ENCODE measurements at places on chromosomes 13 and 19.

DNA sequence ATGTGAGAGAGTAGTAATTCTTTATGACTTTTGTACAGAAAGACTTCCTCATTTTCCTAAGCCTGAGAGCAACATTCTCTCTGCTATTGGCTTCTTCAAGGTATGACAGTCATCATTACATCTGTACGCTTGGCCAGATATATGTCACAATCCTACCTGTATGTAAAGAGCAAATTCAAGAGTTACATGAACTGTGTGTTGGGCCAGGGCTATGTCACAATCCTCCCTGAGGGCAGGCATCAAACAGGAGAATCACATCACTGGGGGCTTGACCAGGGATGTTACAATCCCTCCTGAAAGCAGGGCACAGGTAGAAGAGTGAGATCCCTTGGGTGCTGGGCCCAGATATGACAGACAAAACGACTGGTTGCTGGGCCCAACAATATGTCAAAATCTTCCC lies 9.8 kb upstream of the ZNF724 start:
- DNase-seq = no peak

DNA sequence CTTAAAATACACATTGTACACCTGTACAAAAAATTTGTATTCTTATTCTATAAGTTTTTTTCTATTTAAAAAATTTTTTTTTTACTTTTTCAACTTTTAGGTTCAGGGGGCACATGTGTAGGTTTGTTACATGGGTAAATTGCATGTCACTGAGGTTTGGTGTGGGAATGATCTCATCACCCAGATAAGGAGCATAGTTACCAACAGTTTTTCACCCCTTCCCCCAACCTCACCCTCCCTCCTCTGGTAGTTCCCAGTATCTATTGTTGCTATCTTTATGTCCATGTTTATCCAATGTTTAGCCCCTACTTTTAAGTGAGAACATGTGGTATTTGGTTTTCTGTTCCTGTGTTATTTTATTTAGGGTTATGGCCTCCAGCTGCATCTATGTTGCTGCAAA lies 89.9 kb downstream of the CDK8 start:
- DNase-seq = no peak

- DNase-seq = peak; percentile 38
Measured at GRCh38 chr19:3304871-3305423, 61.4 kb upstream of the NFIC start.

- DNase-seq = no peak
Measured at GRCh38 chr19:2139385-2140137, 11.8 kb downstream of the AP3D1 start.

GRCh38 chr19:39704181-39705044 lies at the start of gene LGALS14:
Gene LGALS14, plus strand, starts transcription at chr19:39704481. Its CDS starts 48 bp downstream, at chr19:39704529.
- DNase-seq = no peak

DNA sequence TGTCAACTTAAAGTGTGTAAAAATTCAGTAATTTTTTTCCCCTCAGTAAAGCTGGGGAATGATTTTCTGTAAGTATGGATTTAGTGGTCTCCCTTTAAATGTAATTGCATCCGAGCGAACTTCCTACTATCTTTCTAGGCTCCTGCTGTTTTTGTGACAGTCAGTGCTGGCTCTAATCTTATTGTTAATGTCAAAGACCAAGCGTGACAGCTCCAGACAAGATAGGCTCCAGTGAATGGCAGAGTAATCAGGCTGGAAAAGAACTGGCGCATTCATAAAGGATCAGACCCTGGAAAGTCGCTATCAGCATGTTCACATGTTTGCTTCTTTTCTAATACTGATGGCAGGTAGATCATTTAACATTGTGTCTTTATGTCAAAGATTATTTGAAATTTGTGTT lies 908.0 kb upstream of the ATXN8OS start:
- no peak for DNase-seq

DNA sequence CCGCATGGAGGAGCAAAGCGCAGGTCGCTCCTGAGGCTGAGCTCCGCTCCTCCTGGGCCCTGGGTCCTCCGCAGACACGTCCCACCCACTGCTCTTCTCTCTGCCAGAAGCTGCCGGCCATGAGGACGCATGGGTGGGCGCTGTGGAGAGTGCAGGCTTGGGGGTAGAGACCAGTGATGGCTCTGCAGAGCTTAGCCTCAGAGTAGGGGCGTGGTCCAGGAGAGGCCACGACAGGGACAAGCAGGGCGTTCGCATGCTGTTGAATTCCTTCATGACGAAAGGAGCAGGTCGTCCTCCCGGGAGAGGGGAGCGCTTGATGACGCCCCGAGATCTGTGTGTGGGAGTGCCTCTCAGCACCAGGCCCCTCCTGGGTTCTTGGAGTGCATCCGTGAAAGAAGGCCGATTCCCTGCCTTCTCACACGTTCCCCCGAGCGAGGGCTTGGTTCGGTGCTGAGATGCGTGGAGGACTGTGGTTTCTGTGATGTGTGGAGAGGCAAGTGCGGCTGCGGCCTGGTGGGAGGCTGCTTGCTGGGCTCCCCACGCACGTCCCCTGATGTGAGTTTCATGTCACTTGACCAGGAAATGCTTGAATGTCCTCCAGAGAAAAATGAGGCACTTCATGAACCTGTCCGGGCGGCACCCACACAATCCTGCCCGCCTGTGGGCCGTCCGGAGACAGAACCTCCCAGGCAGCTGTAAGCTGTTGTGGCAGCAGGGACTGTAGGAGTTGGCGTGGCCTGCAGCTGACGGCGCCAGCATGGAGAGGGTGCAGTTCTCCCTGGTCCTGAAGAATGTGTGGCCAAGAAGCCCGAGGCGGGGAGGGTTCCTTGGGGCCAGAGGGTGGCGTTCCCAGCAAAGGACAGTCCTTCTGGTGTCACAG lies 4.5 kb downstream of the SF3A2 start:
- no peak for DNase-seq
